ENCODE measurements at places on chromosomes 2 and 18.

GRCh38 chr2:150469706-150470274 lies 17.7 kb downstream of the RND3 start:
- no peak for DNase-seq

DNA sequence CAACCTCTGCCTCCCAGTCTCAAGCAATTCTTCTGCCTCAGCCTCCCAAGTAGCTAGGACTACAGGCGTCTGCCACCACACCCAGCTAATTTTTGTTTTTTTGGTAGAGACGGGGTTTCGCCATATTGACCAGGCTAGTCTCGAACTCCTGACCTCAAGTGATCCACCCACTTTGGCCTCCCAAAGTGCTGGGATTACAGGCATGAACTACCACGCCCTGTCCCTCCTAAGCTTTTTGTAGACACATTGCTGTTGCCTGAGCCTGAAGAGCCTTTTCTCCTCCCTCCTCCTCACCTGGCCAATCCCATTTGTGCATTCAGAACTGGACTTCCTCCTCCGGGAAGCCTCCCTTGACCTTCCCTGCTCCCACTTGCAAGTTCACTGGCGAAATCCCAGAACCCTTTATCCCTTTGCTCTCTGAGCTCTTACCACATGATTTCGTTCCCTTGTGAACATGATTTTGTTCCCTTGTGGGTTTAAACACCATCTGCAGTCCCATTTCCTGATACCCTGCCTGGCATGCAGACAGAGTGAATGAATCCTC lies 2.6 kb downstream of the C2orf72 start:
- no peak for DNase-seq

GRCh38 chr2:79453918-79454317 lies 58.9 kb upstream of the CTNNA2 start:
- DNase-seq, result no peak

- DNase-seq, result no peak
Observed at GRCh38 chr18:58785870-58786269, 78.8 kb upstream of the ZNF532 start.

GRCh38 chr18:6793986-6794385 lies 64.5 kb downstream of the ARHGAP28 start:
- DNase-seq, result no peak

DNA sequence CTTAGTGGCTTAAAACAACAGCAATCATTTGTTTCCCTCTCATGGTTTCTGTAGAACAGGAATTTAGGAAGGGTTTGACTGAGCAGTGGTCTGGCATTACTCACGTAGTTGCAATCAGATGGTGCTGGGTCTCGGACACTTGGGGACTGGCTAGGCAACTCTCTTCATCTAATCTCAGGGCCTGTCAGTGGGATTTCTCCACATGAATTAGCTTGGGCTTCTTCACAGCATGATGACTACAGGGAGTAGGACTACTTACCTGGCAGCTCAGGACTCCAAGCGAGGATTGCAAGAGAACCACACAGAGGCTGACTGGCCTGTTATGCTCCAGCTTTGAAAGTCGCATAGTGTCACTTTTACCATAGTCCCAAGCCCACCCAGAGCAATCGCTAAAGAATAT lies 125.1 kb downstream of the TTC27 start:
- no peak for DNase-seq

- no peak for DNase-seq
Observed at GRCh38 chr2:142175813-142176338, 45.1 kb upstream of the LRP1B start.

GRCh38 chr2:20976527-20976926 lies 67.3 kb downstream of the APOB start:
- DNase-seq, result no peak

DNA sequence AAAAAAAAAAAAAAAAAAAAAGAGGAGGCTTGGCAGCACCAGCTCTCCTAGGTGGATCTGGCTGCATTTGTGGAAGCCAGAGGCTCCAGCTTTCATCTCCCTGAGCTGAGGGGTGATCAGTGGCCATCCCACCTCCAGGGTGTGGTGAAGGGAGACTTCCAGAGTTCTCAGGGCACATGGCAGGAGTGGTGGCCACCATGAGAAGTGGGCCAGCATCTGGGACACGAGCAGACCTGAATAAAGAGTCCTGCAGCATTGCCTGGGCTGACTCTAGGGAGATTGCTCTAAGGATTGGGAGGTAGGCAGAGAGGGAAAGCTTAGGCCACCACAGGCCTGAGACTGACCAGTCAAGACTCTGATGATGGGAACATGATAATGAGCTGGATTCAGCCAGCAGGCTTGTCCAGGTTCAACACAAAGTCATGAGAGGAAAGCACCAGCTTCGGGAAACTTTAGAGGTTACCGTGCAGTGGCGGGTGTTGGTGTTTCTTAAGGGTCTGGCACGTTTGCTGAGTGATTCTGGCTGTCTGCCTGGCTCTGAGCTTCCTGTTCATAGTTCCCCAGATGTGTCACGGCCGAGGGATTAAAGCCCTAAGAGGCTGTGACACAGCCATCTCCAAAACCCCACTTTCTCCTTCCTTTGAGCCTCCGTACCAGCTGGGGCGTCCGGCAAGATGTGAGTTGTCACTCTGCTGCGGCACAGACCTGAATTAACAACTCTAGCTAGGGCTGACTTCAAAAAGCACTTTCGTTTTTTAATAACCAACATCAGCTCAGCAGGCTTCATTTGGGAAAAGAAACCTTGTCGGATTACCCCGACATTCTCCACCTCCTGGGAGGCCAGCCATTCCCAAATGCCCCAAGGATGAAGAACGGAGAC lies 38.3 kb upstream of the IL1R1 start:
- DNase-seq, result no peak

- no peak for DNase-seq
Observed at GRCh38 chr2:157810037-157810436, 66.1 kb downstream of the ACVR1 start.

DNA sequence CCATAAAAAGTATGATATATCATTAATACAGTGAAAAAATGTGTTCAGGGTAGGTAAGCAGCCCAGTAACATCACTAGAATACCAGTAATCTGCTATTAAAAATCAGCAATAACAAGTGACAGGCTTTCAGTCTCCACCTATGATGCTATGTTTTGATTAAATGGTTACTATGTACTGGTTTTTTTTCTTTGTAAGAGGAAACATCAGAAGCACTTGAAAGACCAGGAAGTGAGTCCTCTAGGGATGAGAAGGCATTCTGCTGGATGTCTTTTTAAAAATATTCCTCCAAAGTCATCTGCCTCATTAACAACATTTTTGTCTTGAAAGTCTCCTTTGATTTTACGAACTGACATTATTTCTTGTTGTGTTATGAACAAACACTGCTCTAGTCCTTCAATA lies 136.0 kb upstream of the FAM98A start:
- no peak for DNase-seq

GRCh38 chr2:190846746-190847145 lies 33.9 kb upstream of the GLS start:
- DNase-seq, result no peak

DNA sequence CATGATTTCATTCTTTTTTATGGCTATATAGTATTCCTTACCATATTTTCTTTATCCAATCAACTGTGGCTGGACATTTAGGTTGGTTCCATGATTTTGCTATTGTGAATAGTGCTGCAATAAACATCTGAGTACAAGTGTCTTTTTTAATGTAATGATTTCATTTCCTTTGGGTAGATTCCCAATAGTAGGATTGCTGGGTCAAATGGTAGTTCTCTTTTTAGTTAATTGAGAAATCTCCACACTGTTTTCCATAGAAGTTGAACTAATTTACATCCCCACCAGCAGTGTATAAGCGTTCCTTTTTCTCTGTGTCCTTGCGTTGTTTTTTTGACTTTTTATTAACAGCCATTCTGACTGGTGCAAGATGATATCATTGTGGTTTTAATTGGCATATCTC lies 59.1 kb upstream of the IL1RL1 start:
- DNase-seq, result no peak

DNA sequence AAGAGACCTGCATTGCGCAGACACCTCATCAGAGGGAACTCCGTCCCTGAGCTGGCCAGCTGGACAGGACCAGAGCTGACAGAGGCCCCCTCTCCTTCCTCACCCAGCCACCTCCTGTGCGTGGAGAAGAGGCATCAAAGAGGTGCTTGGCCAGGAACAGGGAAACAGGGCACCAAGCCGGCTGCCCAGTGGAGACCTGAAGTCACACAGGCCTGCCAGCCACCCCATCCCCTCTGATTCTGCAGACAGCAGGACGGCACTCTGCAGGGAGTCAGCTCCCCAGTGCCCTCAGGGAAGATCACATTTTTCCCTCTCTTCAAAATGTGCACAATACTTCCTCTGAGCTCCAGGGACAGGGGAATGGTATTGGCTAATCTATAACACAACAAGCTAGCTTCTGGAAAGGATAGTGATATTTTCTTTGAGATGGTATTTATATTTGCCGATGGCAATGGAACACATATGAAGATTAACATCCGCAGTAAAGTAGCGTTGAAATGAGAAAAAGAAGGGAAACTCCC lies 30.5 kb downstream of the SLC1A4 start:
- no peak for DNase-seq

DNA sequence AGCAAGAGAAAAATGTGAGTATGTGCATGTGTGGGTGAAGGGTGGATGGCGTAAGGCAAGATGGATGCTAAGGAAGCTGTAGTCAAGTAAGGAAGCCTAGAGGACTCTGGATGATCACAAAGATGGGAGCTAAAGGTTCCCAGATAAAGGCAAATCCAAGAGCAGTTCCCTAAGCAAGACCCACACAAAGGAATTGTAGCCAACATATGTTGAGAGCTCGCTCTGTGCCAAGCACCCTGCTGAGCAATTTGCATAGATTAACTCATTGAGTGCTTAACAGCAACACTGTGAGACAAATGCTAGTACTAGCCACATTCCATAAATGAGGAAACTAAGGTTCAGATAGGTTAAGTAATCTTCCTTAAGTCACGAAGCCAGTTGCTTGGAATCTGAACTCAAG lies 132.6 kb downstream of the C1D start:
- no peak for DNase-seq

GRCh38 chr2:185738679-185739472 lies at the start of gene FSIP2:
Gene FSIP2 (plus strand): TSS chr2:185738804. CDS start chr2:185738895, 91 bp downstream.
- DNase-seq, result peak; percentile 95

GRCh38 chr18:9612977-9613376 lies 1.4 kb downstream of the PPP4R1 start:
- DNase-seq, result no peak

- no peak for DNase-seq
Observed at GRCh38 chr2:28413152-28413898, 20.7 kb downstream of the FOSL2 start.

GRCh38 chr2:12428786-12429185 lies 287.9 kb upstream of the TRIB2 start:
- DNase-seq, result no peak

Data from HAP-1 (cell line).